AG10803 (cell line): ENCODE measurements at places on chromosomes 7 and 10.

DNA sequence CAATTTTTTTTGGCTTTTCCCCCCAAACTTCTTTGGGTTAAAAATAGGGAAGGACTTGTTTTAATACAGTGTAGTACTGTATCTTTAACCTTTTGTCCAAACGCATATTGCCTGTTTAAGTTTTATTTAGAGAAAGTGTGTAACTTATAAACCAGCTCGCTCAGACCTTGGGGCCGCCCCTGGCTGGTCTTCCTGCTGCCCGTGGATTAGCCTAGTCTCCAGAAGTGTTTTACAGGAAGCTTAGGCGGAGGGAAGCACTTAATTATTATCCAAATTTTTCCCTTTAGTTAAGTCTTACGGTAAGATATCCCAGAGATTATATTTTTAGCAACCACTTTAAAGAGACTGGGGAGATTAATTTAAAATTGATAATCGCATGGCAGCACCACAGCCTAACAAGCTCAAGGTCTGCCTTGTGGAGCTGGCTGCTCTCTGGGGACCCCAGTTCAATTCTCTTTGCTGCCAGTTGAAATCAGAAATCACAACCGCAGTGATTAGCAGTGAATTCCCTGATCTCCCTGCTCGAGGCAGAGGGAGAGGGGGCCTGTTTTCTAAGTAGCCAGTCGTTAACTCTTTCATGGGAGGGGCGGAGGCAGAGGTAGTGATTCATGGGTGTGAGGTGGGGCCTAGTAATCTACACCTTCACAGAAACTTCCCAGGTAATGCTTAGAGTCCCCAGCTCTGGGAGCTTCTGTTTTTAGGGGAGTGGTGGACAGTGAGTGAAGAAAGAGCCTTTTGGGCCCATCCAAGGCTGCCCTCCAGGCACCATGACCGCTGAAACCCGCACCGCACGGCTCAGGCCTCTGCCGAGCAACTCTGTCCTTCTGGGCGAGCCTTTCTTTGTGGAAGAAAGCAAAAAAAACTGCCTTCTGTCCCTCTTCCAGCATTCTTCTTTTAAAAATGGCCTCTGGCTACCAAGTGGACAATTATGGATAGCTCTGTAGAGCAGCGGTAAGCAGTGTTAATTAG lies 548.7 kb upstream of the GALNT17 start:
- DNase-seq = no peak

GRCh38 chr7:125184801-125185200 lies 255.2 kb upstream of the POT1 start:
- no peak for DNase-seq

GRCh38 chr7:145848691-145849090 lies 267.9 kb upstream of the CNTNAP2 start:
- DNase-seq = no peak

DNA sequence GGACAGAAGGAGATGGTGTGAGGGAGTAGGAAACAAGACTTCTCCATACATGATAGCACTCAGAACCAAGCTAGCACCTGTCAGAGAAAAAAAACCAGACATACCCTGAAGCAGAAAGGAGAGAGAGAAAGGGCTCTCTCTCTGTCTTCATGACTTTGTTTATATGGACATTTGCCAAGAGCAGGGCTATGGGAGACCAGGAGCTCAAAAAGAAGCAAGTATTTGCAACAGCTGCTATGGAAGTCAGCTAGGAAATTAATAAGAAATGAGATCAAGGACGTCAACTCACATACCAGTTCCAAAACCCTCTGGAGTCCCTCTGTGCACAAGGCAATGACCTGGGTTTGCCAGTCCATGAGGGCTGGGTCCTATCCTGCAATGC lies 111.6 kb downstream of the SGMS1 start:
- DNase-seq = no peak
